ENCODE measurements at places on chromosomes 13 and 19.
A peak's percentile ranks its signal among the peaks of the same experiment; 100 is the strongest.

- DNase-seq, result no peak
Measured at GRCh38 chr19:16233836-16234551, 36.3 kb downstream of the AP1M1 start.

GRCh38 chr13:94588541-94588940, 7.4 kb downstream of the TGDS start:
- DNase-seq, result no peak

DNA sequence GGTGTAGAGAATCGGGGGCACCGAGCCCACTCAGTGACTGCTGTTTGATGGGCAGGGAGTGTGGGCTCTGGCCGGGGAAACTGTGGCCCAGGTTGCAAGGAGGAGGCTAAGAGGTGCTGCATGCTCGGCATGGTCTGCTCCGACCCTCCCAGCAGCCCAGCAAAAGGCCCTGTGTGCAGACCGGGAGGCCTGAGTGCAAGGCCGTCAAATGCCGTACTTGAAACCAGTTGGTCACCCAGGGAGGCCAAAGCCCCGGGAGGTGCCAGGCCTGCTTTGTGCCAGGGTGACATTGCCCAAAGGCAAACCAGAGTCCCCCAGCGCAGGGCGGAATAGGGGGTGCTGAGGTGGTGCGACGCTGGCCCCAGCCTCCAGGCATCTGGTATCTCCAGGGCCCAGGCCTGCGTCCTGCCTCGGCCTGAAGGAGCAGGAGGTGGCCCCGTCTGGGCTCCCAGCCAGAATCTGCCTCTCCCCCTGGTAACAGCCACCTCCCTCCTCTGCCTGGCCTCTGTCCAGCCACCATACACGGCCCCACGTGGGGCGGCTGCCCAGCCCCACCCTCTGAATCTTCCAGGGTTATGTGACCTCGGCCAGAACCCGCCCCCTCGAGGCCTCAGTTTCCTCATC, 4.0 kb downstream of the PIK3R2 start:
- DNase-seq, result peak; percentile 96

GRCh38 chr13:86445206-86445605, 646.0 kb upstream of the SLITRK6 start:
- DNase-seq, result no peak

Measured in sigmoid colon (tissue), 7 donors.